ENCODE measurements at places on chromosomes 1 and 21. TPM values are rescaled to one million over a fixed set of nuclear protein-coding genes. Genes with fewer than 3 reads are reported as not detected.

Gene FRRS1
- total RNA-seq, result 1.8 TPM

Gene GIPC2
- not detected for total RNA-seq

Gene RGS1
- not detected for total RNA-seq

Gene MCOLN3
- total RNA-seq, result 3.7 TPM

Gene SERTAD4
- total RNA-seq, result 0.73 TPM

Gene CIART
- total RNA-seq, result 0.80 TPM

Gene SRSF11
- 61.5 TPM for total RNA-seq

Gene TNFSF4
- total RNA-seq, result not detected

Gene RIPK4
- 16.3 TPM for total RNA-seq

Gene COL9A2
- 0.36 TPM for total RNA-seq

Gene ATP6V1G3
- not detected for total RNA-seq

Gene AGT
- total RNA-seq, result 0.12 TPM

Gene ADAM30
- total RNA-seq, result not detected

Gene MFAP2
- total RNA-seq, result 0.54 TPM

Gene NID1
- total RNA-seq, result 8.1 TPM

Gene ZFP69B
- total RNA-seq, result 1.7 TPM

Gene CRTC2
- total RNA-seq, result 40.2 TPM

Gene DENND4B
- 22.9 TPM for total RNA-seq

Gene RPTN
- total RNA-seq, result not detected

Gene ASTN1
- total RNA-seq, result not detected

Gene ASCL5
- total RNA-seq, result not detected

Gene RNF186
- not detected for total RNA-seq

Gene CHRM3
- total RNA-seq, result 0.06 TPM

Gene MROH9
- total RNA-seq, result not detected
